ENCODE measurements at places on chromosomes 6 and 20. TPM values are rescaled to one million over a fixed set of nuclear protein-coding genes. Genes with fewer than 3 reads are reported as not detected.

The PERP gene
- not detected for polyA plus RNA-seq

The CD24 gene
- 137 TPM for polyA plus RNA-seq

The FNDC1 gene
- not detected for polyA plus RNA-seq

The C20orf96 gene
- polyA plus RNA-seq: 1.1 TPM

The TMEM151B gene
- polyA plus RNA-seq: not detected

The MUCL3 gene
- polyA plus RNA-seq: not detected

The BPIFA1 gene
- polyA plus RNA-seq: not detected
